ENCODE measurements at places on chromosomes 4 and X.

- no peak for DNase-seq
Measured at GRCh38 chr4:98518559-98519267, 139.7 kb downstream of the TSPAN5 start.

DNA sequence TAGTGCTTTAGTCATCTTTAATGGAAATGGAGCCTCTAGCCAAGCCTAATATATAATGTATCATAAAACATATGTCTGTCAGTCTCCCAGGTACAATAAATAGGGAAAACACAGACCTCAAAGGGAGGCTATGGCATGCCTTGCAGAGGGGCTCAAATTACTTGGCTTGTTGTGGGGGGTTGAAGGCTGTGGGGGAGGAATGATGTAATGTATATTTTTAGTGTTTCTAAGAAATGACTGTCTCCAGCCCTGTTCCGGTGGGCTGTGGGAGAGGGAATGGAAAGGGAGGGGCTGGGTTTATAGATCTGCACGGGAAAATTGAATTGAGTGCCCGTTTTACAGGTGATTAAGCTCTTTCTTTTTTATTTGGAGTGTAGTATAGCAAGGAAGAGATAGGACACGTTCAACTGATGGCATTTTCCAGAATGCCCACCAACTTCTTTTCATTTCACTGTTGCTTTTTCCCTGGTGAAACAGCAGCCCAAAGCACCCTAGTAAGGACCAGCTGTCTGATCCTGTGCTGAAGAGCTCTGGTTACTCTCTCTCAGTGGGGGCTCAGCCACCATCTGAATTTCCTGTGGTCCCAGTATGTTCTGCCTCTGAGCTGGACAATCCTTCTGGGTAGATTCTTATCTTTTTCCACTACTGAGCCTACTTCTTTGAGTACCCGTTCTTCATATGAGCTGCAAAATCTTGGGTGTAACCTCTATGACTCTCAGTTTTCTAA, 220.7 kb upstream of the CASK start:
- DNase-seq = no peak

- DNase-seq = no peak
Measured at GRCh38 chr4:186400676-186401075, 134.7 kb downstream of the F11 start.

DNA sequence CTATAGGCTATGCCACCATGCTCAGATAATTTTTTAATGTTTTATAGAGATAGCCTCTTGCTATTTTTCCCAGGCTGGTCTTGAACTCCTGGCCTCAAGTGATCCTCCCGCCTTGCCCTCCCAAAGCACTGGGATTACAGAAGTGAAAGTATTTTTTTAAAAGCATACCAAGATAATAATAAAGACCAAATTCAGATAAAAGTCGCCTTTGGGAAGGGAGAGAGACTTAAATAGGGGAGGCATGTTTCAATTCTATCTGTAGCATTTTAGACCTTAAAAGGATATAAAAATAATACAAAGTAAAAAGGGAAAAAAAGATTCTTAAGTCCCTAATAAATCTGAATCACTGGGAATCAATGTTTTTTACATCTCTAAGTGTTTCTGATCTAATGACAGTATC, 108.9 kb downstream of the AFAP1 start:
- no peak for DNase-seq

DNA sequence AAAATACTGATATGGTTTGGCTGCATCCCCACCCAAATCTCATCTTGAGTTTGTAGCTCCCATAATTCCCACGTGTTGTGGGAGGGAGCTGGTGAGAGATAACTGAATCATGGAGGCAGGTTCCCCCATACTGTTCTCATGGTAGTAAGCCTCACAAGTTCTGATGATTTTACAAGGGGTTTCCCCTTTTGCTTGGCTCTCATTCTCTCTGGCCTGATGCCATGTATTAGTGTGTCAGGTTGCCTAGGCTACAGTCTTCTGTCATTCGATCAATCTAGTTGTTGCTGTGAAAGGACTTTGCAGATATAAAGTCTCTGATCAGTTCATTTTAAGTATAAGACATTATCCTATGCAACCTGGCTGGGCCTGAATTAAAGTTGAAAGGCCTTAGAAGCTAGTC, 209.3 kb upstream of the MAOA start:
- DNase-seq = no peak

DNA sequence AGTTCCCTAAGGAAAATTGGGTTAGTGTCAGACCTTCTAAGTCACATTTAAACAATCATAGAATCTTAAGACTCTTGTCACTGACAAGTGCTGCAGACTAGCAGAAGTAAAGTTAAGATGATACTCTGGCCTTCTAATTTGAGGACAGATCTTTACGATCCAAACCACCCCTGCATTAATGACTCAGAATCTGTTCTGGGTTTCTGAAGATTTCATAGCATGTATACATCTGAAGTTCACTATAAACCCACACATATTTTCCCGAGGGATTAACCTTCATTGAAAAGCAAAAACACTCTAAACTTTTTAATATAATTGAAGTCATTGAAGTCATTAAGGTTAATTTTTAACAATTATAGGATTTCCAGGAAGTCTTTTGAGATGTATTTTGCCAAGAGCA, 674.3 kb downstream of the IQCM start:
- no peak for DNase-seq

DNA sequence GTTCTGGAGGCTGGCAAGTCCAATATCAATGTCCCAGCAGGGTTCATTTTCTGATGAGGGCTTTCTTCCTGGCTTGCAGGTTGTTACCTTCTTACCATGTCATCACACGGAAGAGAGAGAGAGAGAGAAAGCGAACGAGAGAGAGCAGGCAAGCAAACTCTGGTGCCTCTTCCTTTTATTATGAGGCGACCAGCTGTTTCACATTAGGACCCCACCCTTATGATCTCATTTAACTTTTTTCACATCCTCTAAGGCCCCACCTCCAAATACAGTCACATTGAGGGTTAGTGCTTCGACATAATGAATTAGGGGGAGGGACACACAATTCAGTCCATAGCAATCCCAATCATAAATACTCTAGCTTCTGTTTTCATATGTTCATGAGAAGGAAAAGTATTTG, 10.6 kb upstream of the GPR174 start:
- DNase-seq = no peak

DNA sequence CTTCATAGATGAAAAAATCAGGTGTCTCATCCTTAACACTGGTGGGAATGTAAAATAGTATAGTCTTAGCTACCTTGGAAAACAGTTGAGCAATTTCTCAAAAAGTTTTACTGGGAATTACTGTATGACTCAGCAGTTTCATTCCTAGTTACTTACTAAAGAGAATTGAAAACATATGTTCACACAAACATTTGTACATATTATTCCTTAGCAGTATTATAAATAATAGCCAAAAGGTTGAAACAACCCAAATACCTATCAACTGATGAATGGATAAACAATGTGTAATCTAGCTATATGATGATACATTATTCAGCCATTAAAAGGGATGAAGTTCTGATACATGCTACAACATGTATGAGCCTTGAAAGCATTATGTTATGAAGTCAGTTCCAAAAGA, 41.7 kb downstream of the RBM46 start:
- DNase-seq = no peak

GRCh38 chrX:50643525-50644137, 170.4 kb downstream of the SHROOM4 start:
- no peak for DNase-seq

- peak; percentile 21 for DNase-seq
Measured at GRCh38 chr4:109826719-109827118, 1.1 kb upstream of the RRH start.

DNA sequence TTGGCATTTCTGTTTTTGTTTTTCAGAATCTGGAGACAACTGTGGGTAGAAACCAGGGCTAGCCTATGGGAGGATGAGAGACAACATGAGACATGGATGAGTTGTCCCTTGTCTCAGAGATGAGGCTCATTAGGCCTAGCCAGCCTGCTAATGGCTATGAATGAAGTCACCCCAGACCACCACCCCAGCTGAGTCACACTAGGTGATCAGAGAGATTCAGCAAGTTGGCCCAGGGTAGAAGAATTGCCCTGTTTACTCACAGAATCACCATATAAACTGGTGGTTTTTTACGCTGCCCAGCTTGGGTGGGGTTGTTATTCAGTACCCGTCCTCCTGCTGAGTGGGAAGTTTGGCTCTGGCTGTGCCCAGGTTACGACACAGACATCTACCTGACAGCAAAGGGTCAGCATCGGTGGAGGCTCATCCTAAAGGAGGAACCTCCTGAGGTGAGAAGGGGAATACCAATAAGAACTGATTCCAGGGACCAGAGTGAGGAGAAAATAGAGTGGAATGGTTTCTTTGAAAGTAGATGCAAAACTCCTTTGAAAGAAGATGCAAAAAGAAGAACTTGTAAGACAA, 17.2 kb upstream of the ARSJ start:
- DNase-seq = no peak

- DNase-seq = no peak
Measured at GRCh38 chr4:118226311-118227010, 126.3 kb downstream of the PRSS12 start.

GRCh38 chr4:100391863-100392262, 126.0 kb downstream of the EMCN start:
- DNase-seq = no peak

- DNase-seq = no peak
Measured at GRCh38 chrX:35439034-35439660, 359.0 kb upstream of the MAGEB16 start.

DNA sequence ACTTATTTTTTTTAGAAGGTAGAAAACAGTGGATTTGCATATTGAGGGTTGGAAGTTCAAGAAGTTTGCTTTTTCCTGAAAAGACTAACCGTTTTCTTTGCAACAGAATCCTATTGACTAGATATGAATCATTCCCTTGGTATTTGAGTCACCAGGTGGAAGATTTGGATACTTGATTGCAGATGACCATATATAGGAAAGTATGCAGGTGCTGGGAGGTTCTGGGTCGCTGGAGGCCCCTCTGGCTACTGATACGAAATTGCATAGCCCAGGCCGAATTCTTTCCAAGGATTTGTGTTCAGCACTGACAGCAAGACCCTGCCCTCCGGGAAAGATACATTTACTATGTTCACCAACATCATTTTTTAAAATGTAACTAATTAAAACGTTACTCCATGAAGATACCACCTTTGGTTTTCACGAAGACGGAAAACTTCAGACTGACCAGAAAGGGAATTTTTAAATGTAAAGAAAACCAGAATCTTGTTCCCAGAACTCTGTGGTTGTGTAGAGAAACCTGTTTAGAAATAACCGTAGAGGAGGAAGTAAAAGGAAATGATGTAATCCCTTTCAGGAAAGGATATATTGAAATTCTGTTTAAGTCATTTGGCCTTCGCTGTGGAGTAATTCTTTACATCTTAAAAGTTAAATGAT, 946 bp downstream of the ANXA3 start:
- no peak for DNase-seq

DNA sequence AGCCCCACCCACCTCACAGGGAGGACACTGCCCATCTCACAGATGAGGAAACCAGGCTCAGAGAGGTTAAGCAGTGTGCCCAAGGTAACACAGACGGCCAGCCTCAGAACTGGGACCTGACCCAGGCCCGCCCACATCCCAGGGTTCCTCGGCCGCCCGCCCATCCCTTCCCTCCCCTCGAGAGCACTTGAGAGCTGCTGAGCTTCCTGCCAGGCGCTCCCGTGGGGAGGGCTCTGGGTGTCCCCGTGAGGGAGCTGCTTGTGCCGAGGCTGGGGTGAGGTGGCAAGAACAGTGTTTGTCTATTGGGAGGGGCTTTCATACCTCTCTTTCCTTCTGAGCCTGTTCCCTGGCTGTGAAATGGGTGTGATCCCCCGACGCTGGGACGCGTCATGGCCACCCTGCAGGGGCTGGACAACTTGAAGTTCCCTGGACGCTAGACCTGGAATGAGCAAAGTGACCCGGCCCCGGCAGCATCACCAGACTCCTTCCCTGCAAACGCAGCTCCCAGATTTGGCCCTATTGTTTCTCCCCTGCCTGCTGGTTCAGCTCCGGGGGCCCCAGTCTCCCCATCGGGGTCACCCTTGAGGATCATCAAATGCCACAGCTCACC, 204.9 kb downstream of the AFAP1 start:
- no peak for DNase-seq

- DNase-seq = no peak
Measured at GRCh38 chr4:26311633-26312032, 9.2 kb upstream of the RBPJ start.
